ENCODE measurements at places on chromosomes 3 and 15. TPM values are rescaled to one million over a fixed set of nuclear protein-coding genes. Genes with fewer than 3 reads are reported as not detected.

DNA sequence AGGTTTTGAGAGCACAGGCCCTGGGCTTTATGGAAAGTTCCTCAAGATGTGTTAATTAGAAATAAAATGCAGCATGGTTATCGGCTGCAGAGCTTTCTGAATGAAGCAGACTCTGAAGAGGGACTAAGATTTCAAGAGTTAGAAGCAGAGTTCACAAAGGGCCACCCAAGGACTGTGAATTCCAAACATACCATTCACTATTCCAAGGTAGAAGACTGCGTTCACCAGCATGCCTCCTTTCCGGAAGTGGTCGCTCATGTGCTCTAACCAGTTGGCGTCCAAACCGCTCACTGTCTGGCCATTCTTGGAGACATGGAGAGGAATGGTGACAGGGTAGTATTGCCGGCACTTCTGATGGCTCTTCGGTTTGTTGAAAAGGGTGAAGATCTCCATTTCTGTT, 104.9 kb downstream of the OXNAD1 start:
- DNase-seq = no peak

DNA sequence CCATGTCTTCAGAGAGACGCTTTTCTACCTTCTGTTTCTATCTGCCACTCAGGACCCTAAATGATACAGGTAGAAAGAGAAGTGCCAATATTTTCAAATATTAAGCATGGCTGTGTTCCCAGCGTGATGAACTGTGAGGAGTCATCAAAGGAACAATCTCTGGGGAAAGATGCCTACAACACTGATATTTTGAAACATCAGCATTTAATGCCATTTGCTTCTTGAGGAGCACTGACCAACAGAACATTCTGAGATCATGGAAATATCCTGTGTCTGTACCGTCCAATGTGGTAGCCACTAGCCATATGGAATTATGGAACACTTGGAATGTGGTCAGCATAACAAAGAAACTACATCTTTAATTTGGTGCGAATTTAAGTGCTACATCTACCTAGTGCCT, 117.9 kb upstream of the COL6A5 start:
- DNase-seq = no peak

GRCh38 chr15:72271895-72272212, 500 bp downstream of the PARP6 start:
- DNase-seq = no peak

GRCh38 chr3:18791182-18791581, 357.1 kb upstream of the KCNH8 start:
- no peak for DNase-seq

DNA sequence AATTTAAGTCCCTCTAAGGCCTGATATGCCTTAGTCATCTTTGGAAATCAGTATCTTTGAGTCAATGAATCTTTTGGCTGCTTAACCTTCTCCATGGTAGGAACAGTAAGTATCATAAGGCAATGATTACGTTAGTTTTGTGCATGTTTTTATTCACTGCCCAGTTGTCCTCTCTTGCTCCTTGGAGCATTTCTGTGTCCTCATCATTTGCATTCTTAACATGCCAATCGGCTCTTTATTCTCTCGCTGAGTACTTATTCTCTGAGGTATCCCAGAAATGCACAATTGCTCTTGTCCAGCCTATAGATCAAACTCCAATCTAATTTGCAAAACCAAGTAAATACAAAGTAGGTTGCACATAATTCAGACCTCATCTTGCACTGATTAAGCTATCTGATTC, 405.0 kb upstream of the IL12A start:
- DNase-seq = no peak

- no peak for DNase-seq
Measured at GRCh38 chr3:58071480-58071971, 63.3 kb downstream of the FLNB start.

SCG5 gene
- total RNA-seq = 2.5 TPM

SNURF gene
- 30.3 TPM for total RNA-seq

RASL12 gene
- total RNA-seq = 23.0 TPM

NR2C2 gene
- 56.6 TPM for total RNA-seq

All from sciatic nerve (tissue), 2 donors.